Airway epithelial cell (primary cell): ENCODE measurements at places on chromosomes 11 and 22. TPM values are rescaled to one million over a fixed set of nuclear protein-coding genes. Genes with fewer than 3 reads are reported as not detected.

PAK1 gene
- 38.6 and 42.2 TPM in 2 replicates for total RNA-seq

YPEL4 gene
- not detected in 2 replicates for total RNA-seq

ART5 gene
- total RNA-seq = not detected in 2 replicates

OR8G5 gene
- total RNA-seq = not detected in 2 replicates

AKIP1 gene
- total RNA-seq = 28.0 and 32.7 TPM in 2 replicates

APOBEC3B gene
- total RNA-seq = 0.70 and 1.3 TPM in 2 replicates

PIK3IP1 gene
- 22.2 and 25.8 TPM in 2 replicates for total RNA-seq

MIOX gene
- total RNA-seq = not detected in 2 replicates

LSP1 gene
- 0.23 and 1.1 TPM in 2 replicates for total RNA-seq

OTOG gene
- not detected in 2 replicates for total RNA-seq

FIBIN gene
- 1.3 and 1.4 TPM in 2 replicates for total RNA-seq

NEAT1 gene
- total RNA-seq = 23.1 and 31.5 TPM in 2 replicates

DMC1 gene
- 1.6 and 24.8 TPM in 2 replicates for total RNA-seq
